ENCODE measurements at places on chromosomes 1 and 21.

DNA sequence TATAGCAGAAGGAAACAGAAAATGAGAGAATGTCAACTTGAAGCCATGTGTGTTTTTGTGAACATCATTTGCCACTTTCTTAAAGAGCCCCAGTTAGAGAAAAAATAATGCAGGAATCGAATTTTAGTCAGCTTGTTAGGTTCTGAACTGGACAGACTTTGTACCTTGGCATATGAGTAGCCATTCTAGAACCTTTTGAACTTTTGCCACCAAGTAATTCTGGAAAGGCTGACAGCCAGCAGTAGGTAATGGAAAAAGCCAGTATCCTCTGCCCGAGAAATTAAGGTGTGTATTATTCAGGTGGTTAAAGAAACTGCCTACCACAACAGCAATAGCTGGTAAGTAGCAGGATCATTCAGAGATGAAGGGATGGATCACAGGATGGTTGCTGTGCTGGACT lies 20.7 kb downstream of the LRRC8D start:
- no peak for DNase-seq

DNA sequence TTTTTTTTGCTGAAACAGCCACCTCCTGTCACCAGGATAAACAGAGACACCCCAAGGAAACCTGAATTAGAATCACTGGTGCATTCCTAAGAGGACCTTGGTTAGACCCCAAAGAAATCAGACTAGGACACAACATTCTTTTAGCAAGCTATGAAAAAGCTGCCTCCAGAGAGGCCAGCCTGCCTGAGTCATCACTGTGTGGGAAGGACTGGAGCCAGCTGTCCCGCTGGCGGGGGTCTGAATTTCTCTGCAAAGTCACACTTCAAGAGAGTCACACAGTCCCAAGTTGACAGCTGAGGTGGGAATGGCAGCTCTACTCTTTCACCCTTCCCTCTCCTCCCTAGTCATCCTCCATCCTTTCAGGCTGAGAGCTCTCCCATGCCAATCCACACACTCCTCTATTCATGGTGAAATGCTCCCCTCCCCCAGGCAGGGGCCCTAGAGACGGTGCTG lies 405.0 kb upstream of the POU3F1 start:
- DNase-seq = peak; percentile 66

- no peak for DNase-seq
Observed at GRCh38 chr1:168210312-168210711, 15.5 kb upstream of the SFT2D2 start.

DNA sequence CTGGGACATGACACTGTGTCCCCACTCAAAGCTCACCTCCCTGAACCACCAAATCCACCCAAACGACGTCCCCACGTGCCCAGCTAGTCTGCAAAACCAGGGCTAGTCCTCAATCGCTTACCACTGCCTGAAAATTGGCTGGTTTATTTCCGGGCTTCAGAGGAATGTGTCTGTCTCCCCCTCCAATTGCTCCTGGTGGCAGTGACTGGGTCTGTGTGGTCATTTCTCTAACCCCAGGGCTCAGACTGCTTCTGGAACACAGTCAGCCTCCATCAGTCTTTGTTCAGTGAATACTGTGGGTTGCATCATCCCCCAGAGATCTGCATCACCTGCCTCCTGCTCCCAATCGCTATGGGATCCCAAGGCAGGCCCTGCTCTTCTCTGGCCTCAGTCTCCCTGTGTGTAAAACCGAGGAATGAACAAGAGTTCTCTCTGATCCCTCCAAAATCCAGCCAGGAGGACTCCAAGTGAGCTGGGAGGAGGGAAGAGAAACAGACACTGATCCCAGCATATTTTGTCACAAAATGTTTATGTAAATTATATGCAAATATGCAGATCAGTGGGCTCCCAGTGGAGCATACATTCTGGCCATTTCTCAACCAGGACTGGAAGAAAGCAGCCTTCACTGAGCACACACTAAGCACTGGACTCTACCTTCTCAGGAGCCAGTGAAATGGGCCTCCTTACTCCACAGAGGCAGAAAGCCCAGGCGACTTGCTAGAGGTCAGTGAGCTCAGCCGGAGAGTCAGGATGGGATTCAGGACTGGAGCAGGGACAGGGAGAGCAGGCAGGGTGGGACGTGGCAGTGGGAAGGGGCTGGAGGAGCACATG lies 20.9 kb downstream of the SDC3 start:
- DNase-seq = peak; percentile 20

DNA sequence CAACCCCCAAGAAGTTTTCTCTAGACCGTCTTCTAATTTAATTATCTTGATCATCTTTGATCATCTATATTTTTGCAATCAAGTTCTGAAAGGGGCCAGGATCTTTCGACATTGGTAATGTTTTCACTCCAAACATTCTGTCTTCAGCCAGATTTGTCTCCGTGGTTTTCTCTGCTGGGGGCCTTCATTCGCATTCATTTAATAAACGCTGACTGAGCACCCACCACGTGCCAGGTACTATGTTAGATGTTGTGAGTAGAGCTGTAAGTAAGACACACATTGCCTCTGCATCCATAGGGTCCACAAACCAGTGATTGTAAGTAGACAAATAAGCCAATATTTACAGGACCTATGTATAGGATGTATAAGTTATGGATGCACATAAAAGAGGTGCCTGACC lies 134.5 kb upstream of the MROH9 start:
- no peak for DNase-seq

DNA sequence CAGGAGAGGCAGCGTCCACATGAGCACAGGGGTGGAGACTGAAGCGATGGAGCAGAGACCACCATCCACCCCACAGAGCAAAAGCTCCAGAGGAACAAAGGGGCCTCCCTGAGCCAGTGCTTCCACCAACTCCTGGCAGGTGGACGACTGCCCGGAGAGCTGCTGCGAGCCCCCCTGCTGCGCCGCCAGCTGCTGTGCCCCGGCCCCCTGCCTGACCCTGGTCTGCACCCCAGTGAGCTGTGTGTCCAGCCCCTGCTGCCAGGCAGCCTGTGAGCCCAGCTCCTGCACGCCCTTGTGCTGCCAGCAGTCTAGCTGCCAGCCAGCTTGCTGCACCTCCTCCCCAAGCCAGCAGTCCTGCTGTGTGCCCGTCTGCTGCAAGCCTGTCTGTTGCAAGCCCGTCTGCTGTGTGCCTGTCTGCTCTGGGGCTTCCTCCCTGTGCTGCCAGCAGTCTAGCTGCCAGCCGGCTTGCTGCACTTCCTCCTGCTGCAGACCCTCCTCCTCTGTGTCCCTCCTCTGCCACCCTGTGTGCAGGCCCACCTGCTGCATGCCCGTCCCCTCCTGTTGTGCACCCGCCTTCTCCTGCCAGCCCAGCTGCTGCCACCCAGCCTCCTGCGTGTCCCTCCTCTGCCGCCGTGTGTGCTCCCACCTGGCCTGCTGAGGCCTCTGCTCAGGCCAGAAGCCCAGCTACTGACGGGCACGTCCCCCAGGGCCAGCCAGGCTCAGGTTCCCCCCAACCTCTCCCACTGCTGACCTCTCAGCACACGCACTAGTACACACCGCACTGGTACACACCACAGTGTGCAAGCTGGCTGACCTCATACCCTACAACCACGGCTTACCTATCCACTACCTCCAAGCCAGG lies 5.4 kb downstream of the KRTAP10-12 start:
- DNase-seq = no peak

All from LHCN-M2 (cell line).